ENCODE measurements at places on chromosomes 4 and X.
A peak's percentile ranks its signal among the peaks of the same experiment; 100 is the strongest.

- no peak for DNase-seq
Observed at GRCh38 chr4:47718696-47719095, 119.2 kb downstream of the CORIN start.

DNA sequence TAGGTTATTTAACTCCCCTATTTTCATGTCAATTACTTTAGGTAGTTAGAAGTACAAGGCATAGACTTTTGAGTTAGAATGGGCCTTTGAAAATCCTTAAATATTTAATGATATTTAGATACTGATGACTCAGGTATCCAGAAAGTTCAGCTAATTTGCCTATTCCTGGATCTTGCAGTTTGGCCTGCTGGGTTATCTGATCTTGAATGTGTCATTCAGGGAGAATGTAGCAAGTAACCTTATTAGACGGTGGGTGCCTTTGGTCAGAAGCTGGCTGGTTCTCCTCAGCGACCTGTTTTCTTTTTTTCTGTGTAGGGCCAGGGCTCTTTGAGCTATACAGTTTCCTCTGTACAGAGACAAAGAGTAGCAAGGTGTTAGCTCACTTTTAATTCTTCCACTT lies 42.0 kb downstream of the MTM1 start:
- DNase-seq, result no peak

DNA sequence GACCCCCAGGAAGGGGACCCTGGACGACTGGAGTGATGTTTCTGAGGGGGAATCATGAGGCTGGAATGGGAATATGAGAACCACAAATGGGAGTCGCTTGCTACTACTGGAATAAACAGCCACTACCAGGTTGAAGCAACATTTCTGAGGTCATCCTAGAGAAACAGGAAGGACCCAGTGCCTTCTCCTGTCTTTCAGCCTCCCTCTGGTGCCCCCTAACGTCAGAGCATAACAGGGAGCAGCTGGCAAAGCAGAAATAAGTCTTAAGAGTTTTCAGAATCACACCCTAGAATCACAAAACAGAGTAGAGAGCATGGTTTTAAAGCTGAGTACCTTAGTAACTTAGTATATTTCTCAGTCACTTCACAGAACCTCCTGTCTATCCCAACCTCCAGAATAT lies 347.8 kb upstream of the PITX2 start:
- DNase-seq, result no peak

- DNase-seq, result no peak
Observed at GRCh38 chrX:29466456-29466855, 748.9 kb upstream of the MAGEB2 start.

GRCh38 chr4:94131212-94131611 lies 76.5 kb upstream of the SMARCAD1 start:
- DNase-seq, result no peak

- no peak for DNase-seq
Observed at GRCh38 chr4:87053802-87054767, 119.3 kb downstream of the AFF1 start.

DNA sequence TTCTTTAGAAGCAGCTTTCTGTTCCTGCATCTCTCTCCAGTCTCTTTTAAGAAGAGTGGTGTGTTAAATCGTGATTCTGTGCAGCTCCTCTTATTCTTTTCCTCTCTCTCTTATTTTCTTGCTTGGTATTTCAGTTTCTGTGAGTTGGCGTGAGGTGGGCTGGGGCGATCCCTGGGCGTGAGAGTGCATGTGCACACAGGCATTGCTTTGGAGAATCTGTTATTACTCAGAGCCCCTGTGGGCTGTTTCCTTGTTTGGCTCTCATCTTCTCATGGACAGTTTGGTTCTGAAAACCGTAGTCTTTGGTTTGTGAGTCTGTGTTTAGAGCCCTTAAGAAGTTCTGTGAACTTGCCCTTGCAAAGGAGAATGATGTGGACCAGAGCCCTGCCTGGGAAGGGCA lies 97.2 kb upstream of the CLNK start:
- no peak for DNase-seq

DNA sequence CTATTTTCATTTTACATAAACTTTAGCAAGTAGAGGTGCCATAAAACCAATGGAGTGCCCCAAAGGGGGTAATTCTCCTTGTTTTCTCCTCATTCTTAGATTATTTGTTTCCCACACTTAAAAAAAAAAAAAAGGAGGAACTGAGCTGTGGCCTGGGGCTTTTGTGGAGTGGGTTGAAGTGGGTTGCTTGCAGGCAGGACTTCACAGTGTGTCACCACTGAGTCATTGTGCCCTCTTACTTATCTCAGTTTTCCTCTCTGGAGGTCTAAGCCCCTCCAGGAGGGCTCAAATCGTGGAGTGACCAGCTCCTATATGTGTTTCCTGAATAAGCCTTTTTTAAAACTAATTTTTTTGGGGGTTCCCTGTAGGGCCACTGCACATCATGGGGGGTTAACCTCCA lies 69.0 kb downstream of the SLC16A2 start:
- no peak for DNase-seq

DNA sequence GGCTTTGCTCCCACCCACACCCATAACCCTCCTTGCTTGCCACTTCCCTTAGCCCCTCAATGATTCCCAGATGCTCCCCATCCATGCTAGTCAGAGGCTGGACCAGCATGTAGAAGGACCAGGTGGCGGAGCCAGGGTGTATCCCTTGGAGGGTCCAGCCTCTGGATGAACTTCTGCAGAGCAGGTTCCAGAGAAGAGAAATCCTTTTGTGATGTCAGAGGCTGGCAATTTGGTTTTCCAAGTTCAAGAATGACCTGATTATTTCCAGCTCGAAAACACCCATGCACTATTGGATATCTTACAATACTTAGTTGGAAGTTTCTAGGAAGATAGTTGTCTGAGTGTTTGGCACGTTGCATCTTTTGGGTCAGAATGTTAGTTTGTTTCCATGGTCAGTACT lies 168.3 kb upstream of the RPS6KA3 start:
- DNase-seq, result no peak

- no peak for DNase-seq
Observed at GRCh38 chr4:158624889-158625478, 46.7 kb downstream of the C4orf46 start.

DNA sequence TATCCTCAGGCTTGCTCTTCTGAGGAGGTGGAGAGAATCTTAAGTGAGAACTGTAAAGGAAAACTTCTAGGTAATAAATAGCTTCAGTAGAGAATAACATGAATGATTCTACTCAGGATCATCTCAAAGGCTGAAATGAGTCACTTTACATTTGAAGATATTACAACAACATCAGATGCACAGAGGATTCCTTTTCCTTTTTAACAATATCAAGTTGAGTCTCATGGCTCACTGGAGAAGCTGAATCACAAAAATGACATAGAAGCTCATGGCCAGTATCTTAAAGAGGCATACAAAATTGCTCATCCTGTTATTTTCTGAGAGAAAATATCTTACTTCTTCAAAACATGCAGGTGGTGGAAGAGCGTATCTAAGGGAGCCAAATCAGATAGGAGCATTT lies 72.5 kb upstream of the EMCN start:
- no peak for DNase-seq

GRCh38 chr4:139735381-139736273 lies 70.0 kb downstream of the MGST2 start:
- DNase-seq, result peak; percentile 64

DNA sequence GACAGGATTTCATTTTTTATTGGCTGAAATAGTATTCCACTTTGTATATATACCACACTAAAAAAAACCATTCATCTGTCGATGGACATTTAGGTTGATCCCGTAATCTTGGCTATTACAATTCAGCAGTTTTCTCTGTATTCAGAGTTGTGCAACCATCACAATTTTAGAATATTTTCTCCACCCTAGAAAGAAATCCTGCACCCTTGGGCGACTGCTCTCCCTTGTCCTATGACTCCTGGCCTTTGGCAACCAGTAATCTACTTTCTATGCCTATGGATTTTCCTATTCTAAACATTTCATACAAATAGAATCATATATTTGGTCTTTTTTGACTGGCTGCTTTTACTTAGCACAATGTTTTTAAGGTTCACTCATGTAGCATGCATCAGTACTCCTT lies 84.7 kb downstream of the NCAPG start:
- DNase-seq, result no peak

GRCh38 chr4:39464886-39465501 lies 6.1 kb downstream of the LIAS start:
- no peak for DNase-seq

DNA sequence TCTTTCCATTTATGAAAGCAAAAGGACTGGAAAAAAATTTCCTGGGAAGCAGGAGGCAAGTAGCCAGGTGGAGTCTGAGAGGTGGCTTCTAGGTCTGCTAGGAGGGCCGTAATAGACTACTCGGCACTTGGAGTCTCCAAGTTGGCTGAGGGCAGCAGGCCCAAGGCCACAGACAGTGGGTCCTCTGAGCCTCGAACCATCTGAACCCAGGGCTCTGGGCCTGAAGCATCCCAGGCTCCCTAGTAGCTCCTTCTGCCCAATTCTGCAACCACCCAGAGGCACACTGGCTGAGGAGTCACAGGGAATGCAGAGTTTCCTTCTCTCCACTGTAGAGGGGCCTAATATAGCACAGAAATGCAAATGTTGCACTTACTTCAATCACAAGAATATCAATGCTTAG lies 19.8 kb downstream of the TKTL1 start:
- DNase-seq, result no peak

DNA sequence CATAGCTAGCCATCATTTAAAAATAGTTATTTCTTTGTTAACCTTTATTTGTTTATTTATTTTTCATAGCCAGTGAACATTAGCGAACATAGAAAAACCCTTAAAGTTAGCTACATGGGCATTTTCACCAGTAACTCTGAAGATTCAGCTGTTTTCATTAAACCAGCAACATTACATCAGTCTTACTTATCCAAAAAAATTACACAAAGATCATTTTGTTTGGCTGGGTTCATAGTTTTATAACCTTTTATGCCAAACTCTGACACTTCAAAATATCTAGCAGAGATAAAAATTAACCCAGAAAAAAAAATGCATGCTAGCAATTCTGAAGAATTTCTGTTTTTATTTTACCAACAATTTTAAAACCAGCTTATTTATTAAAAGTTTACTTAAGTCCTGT lies 784.1 kb downstream of the PCDH18 start:
- DNase-seq, result no peak

- DNase-seq, result peak; percentile 21
Observed at GRCh38 chrX:153768311-153769157, 4.5 kb downstream of the PLXNB3 start.

GRCh38 chr4:178356725-178357124 lies 914.5 kb upstream of the AGA start:
- DNase-seq, result no peak

DNA sequence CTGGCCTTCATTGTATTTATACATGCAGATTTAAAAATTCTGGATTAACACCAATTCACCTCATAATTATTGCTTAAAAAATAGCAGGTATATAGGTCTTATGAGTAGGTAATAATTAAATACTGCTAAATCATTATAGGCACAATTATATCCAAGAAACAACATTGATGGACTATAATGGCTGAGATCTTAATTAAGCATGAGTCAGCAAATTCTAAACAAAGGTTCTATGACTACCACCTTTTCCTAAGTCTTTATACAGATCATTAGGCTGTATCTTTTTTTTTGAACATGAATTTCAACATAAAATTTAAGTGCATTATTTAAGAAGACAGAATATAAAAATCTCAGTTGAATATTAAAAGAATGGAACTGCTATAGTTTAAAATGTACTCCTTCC lies 1678.7 kb upstream of the PCDH10 start:
- no peak for DNase-seq

DNA sequence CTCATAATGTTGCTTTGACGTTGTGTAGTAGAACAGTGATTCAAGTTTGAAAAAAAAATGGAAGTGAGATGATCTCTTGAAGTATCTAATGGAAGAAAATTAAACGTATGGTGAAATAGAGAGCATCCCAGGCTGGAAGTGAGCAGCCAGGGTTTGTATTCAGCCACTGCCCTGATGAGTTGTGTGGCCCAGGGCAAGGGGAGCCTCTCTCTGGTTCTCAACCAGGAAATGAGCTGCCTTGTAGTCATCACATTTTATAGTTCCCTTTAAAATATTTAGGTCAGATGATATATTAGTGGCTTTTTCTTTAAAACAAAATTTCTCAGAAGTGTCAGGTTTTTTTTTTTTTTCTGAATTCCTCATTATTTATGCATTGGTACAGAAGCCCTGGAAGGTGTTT lies 150.3 kb downstream of the GPAT3 start:
- DNase-seq, result no peak

- DNase-seq, result no peak
Observed at GRCh38 chr4:113951263-113951662, 28.2 kb downstream of the ARSJ start.

DNA sequence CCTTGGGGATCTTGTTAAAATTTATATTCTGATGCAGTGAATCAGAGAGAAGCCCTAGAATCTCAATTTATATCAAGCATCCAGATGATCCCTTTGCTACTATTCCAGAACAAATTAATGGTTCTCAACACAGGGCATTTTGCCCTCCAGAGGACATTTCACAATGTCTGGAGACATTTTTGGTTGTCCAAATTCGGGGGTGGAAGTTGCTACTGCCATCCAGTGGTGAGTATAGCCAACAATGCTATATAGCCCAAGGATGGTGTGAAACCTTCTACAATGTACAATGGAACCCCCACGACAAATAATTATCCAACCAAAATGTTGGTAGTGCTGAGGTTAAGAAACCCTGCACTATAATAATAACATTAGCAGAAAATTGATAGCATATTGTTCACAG lies 2440.0 kb downstream of the PCDH7 start:
- no peak for DNase-seq

- DNase-seq, result peak; percentile 54
Observed at GRCh38 chrX:48945517-48946348, 11.7 kb downstream of the OTUD5 start.

DNA sequence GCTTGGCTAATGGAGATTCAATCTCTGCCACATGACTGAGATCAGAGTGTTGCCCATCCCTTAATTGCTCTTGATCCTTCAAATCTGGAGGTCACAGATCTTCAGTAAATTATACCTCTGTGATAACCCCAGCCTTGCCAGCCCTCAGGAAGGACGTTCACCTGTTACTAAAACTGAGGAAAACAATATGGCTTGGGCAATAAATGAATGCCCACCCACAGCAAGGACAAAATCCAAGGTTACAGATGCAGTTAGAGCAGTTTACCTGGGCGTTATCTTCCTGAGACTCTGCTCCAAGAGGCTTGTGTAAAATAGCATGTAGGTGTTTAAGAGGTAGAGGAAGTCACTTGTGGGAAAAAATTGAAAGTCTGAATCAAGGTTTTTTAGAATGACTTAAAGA lies 69.3 kb upstream of the MAOA start:
- no peak for DNase-seq

DNA sequence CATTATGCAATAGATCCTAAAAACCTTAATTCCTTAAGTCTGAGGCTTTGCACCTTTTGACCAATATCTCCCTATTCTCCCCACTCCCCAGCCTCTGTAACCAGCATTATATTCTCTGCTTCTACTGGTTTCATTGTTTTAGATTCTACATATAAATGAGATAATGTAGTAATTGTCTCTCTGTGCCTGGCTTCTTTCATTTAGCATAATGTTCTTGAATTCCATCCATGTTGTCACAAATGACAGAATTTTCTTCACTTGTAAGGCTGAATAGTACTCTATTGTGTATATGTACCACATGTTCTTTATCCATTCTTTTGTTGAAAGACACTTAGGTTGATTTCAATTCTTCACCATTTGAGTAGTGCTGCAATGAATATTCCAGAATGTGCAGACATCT lies 66.0 kb downstream of the MAGEC1 start:
- no peak for DNase-seq

GRCh38 chr4:46385946-46386345 lies 4.0 kb downstream of the GABRA2 start:
- no peak for DNase-seq

GRCh38 chrX:5976332-5976731 lies 252.3 kb downstream of the NLGN4X start:
- no peak for DNase-seq

GRCh38 chrX:26783512-26784225 lies 567.7 kb downstream of the MAGEB5 start:
- no peak for DNase-seq

- DNase-seq, result no peak
Observed at GRCh38 chr4:120830204-120830603, 92.3 kb downstream of the PRDM5 start.

All from lower lobe of right lung (tissue), 2 donors.